Activated CD8-positive, alpha-beta memory T cell treated with anti-CD3 and anti-CD28 coated beads for 24 hours (primary cell): ENCODE measurements at places on chromosomes 1 and 21.

DNA sequence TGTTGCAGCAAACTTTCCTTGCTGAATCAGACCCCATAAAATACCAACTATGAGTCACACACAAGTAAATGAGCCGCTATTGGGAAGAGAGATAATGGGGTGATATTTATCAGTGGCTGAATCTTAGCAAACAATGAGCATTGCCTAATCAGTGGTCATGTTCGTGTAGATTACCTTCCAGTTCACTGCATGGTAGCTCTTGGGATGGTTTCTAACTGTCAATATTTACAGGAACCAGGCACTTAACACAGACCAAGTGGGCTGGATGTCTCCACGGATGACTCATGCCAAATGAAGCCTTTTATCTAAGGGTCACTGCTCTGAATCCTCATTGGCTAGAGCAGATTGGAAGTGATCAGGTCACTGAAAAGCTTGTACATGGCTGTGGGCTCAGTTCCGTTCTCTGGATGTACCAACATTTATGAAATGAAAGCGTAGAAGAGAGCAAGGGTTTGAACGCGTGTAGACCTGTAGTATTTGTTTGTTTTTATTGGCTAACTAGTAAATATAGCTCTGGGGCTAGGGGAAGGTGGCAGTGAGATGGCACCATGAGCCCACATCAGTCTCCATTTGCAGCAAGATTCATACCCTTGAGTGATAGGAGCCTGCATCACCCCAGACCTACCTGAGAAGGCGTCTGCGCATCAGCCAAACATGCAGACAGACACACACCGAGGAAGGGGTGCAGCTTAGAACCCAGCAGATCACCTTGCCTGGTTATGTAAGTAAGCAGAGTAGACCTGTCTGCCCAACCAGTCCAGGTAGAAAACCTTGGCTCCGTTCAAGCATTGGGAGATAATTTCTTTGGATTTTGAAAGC, 153.3 kb downstream of the TOMM20 start:
- DNase-seq: no peak

DNA sequence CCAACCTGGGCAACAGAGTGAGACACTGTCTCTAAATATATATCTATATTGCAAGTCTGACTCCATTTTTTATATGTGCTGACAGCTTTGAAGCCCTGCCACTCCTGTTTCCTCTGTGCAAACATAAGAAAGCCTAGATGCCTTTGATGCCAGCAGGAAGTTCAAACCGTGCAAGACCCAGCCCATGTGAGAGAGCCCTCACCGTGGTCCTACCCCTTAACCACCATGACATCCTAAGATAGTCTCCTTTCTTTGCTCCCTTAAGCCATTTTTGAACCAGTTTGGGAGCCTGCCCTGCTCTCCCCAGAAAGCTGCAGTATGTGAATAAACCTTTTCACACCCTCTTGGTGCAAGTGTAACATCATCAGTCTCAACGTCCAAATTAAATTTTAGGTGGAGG, 3.7 kb upstream of the DIPK1A start:
- no peak for DNase-seq

- DNase-seq: no peak
Measured at GRCh38 chr21:42311160-42311559, 4.0 kb downstream of the TFF3 start.

GRCh38 chr1:219717536-219717935, 104.6 kb upstream of the ZC3H11B start:
- DNase-seq: no peak

GRCh38 chr1:225736437-225737098, 41.1 kb upstream of the SRP9 start:
- DNase-seq: no peak

DNA sequence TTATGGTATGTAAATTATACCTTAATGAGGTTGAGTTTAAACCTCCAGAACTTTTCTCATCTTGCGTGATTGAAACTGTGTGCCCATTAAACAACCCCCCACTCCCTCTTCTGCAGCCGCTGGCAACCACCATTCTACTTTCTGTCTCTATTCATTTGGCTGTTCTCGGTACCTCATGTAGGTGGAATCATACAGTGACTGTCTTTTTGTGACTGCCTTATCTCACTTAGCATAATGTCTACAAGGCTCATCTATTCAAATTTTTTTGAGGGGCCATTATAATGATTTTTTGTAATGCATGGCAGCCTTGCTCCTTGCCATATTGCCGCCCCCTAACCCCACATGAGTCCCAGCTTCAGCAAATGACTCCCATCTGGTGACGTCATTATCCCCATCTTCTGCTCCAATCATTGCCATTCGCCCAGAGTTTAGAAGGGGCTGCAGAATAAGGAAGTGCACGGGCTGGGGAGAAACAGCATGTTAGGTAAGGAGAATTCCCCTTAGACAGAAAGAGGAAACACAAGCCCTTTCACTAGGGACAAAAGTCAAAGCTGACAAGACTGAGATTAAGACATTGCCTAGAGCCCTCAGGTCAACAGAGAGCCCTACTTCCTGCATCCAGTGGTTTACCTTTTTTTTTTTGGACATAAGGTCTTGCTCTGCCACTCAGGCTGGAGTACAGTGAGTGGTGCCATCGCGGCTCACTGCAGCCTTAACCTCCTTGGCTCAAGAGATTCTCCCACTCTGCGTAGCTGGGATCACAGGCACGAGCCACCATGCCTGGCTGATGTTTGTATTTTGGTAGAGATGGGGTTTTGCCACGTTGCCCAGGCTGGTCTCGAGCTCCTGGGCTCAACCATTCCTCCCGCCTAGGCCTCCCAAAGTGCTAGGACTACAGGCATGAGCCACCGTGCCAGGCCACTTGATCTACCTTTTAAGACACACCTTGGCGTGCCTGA, 78.4 kb upstream of the ERRFI1 start:
- DNase-seq: no peak

- DNase-seq: no peak
Measured at GRCh38 chr21:38282921-38283320, 26.1 kb downstream of the KCNJ15 start.

GRCh38 chr1:36515315-36516138, 32.8 kb upstream of the CSF3R start:
- no peak for DNase-seq

- no peak for DNase-seq
Measured at GRCh38 chr1:220371324-220371723, 99.1 kb upstream of the RAB3GAP2 start.

DNA sequence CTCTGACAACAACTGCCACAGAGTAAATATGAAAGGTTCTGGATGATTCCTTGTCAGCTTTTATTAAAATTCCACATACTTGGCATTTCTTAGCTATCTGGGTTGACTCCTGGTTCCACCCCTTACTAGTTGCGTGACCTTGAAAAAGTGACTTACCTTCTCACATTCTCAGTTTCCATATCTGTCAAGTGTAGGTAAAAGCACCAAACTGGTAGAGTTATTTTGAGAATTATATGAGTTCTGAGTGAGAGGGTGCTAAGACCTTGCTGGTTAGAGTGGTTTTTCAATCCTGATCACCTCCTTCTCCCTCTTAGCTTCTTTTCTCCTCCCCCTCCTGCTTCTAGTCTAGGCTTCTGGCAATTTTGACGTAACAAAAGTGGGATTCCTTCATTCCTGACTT, 83.4 kb upstream of the ABCD3 start:
- no peak for DNase-seq

GRCh38 chr1:245873883-245874671, 633.0 kb downstream of the SMYD3 start:
- DNase-seq: no peak

DNA sequence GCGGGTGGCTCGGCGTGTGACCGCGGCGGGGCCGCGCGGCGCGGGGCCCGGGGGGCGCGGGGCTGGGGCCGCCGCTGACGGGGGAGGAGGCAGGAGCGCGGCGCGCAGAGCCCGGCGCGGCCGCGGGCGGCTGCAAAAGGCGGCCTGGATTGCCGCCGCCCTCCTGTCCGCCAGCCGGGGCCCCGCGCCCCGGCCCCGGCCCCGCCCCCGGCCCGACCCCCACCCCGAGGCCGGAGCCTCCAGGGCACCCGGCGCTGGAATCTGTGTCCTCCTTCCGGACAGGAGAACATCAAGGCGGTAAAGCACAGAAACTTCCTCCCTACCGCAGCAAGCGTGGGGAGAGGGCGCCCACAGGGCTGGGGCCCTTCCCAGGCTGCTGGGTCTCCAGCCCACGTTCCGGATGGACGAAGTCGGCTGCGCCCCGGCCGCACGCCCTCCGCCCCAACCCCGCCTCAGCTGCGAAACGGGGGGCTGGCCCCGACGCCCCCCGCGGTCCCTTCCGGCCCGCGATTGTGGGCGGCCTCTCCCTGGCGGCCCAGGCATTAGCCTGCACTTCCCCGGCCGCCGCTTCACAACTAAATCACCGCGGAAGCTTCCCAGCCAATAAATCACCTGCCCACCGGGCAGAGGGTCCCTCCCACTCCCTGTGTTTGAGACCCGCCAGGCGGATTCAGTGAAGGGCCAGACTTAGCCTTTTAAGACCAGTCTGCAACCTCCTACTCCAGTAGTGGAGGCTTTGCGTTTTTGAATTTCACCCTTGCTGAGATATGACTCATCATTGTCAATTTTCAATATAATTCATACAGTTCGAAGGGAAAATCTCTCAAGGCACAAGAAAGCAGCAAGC, 106.0 kb downstream of the SLC45A1 start:
- peak; percentile 89 for DNase-seq

GRCh38 chr1:79694241-79694640, 687.7 kb upstream of the ADGRL4 start:
- no peak for DNase-seq

DNA sequence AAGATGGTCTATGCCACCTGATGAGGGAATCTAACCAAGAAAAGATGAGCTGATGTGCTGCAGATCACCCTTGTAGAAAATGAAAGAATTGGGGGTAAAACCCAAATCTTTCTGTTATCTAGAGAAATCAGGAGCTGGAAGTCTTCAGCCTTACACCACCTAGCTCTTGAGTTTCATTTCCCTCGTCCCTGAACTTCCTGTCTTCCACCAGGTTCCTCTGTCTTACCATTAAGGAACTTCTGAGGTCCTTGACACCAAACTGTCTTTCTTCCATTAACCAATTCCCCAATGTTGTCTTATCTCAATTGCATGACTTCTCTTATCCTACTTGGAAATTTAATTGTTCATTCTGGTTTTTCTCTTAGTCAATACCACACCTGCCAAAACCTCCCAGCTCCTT, 31.5 kb downstream of the LPAR3 start:
- DNase-seq: no peak

DNA sequence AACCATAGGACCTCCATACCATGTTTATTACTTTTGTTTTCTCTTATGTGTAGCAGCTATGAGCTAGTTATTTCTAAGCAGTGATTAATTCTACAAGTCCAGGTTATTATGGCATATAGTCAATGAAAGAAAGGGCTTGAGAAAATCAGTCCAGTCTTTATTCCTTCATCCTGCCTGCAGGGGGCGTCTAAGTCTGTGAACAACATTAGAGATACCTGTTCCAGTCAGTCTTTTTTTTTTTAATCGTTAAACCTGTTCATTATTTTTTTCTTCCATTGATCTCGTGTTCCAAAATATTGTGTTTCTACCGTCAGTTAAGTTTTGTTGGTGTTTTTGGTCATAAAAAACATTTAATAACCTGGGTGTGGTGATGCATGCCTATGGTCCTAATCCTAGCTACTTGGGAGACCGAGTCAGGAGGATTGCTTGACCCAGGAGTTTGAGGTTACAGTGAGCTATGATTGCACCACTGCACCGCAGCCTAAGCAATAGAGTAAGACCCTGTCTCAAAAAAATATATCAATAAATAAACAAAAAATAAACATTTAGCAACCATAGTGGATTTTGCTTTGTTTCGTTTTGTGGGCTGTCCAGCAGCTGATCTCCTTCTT, 29.4 kb upstream of the CD2 start:
- DNase-seq: peak; percentile 86

DNA sequence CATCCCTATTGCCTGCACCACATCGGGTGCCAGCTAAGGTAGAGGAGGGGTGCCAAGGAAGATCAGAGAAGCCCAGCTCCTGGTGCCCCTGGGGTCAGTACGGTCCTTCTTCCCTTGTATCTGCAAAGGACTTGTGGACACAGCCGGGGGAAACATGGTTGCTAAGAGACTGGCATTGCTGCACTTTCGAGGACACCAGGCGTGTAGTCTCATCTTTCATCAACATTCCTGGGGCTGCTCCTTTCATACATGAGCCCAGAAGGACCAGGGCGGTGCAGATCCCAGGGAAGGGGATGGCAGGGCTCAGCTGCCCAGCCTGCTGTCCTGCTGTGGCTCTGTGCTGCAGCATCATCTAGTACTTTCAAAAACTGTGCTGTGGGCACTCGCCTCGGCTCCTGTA, 61.0 kb downstream of the RUNX1 start:
- no peak for DNase-seq

GRCh38 chr1:159510229-159510541, 25.6 kb downstream of the OR10J5 start:
- DNase-seq: no peak

- DNase-seq: no peak
Measured at GRCh38 chr1:8740034-8740449, 77.4 kb downstream of the RERE start.

GRCh38 chr1:200328379-200328778, 81.5 kb downstream of the ZNF281 start:
- no peak for DNase-seq

DNA sequence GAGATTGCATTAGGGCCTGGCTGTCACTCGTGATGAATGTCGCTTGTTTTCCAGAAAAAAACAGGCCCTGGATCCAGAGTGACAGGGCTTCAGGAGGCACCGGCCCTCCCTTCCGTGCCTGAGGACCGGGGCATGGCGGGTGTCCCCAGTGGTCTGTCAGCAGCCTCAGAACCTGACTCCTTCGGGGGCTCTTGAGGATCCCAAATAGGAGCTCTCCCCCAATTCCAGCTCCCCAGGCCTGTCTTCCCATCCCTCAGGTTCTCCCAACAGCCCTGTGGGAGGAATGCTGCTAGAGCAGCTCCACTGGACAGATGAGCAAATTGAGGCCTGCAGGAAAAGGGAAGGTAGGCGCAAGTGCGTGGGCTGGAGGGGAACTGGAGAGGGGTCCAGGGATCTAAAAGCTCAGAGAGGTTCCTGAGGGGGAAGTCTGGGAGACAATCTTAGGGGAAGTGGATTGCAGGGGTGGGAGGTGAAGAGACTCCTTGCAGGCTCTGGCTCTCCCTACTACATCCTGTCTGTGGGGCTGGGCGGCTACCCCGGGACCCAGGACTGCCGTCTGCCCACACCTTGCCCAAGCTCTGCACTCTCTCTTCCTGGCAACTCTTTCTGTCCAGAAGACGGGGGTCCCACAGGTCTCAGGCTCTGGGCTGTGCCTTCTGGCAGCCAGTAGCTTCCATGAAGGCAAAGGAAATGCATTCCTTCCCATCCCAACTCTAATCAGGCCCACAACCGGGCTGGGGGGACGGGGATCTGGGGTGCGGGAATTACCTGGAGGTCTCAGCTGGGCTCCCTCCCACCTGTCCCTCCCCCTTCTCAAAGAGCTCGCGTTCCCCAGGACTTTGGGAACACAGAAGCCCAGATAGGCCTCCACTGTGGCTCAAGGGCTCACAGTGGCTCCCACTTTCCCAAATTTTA, 105.7 kb upstream of the CASZ1 start:
- DNase-seq: no peak

- no peak for DNase-seq
Measured at GRCh38 chr1:22267413-22268175, 124.7 kb upstream of the WNT4 start.
